ENCODE measurements at places on chromosomes 1 and 21.

- DNase-seq: peak; percentile 49
Observed at GRCh38 chr1:38018864-38019343, 6.4 kb downstream of the UTP11 start.

DNA sequence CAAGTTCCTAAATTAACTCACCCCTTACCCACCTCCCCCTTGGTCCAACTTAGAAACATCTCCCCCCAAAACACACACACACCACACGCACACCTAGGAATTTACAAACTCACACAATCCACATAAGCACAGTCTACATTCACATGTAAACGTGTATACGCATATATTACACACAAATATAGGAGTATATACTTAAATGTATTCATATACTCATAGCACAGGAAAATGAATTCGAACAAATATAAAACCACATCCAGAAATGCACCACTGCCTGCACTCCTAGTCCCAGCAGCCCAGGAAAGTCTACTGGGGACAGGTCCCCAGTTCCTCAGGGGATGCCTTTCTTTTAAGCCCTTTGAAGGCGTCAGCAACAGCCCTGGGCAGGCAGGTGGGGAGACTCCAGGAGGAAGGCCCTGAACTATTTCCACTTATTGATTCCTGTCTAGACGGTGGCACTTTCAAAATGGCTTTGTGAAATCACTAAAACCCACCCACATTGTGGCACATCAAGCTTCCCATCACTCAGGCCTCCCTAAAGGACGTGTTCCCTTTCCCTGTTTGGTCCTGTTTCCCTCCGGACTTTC is 3.1 kb upstream of the DMBX1 start:
- no peak for DNase-seq

DNA sequence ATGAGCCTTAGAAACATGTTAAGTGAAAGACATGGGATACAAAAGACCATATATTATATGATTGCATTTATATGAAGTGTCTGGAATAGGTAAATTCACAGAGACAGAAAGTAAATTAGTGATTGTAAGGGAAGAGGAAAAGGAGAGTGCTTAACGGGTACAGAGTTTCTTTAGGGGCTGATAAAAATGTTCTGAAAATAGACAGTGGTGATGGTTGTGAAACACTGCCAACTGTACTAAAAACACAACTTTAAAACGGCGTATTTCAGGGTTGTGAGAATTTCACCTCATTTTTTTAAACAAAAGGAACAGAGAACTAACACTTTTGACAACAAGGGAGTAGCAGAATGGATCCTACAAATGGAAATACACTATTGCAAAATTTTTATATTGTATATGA is 13.4 kb downstream of the COP1 start:
- DNase-seq: no peak

GRCh38 chr1:6220236-6220635 is 14.3 kb downstream of the RNF207 start:
- no peak for DNase-seq

DNA sequence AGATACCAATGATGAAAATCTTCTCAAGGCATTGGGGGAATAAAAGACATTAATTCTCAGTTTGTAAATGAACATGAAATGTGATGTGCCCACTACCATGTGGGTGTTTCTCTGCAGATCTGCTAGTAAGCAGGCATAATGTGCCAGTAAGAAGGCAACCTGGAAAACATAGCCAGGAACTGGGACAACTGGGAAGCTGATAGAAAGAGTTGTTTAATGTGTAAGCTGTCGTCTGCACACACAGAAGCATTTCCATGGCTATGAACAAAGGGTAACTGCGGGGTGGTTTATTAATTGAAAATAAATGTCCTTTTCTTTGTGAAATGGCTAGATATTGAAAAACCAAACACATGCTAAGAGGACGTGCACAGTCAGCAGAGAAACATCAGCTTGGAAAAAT is 52.0 kb downstream of the ZC3H11B start:
- no peak for DNase-seq

DNA sequence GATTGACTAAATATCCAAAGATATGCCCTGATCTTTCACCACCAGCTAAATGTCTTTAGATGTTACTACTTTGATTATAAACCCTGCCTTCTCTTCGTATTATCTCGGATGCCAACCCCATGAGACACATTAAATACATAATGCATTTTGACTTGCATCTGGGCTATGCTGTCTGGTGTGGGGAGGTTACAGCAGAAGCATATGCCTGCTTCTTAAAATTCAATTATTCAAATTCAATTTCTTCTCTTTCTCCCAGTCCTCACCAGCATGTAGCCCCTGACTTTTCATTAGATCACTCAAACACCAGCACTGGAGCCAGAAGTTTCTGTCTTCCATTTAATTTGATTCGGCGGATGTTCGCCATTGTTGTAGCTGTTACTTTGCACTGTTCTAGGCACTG is 360.7 kb upstream of the CAMK1G start:
- DNase-seq: no peak

DNA sequence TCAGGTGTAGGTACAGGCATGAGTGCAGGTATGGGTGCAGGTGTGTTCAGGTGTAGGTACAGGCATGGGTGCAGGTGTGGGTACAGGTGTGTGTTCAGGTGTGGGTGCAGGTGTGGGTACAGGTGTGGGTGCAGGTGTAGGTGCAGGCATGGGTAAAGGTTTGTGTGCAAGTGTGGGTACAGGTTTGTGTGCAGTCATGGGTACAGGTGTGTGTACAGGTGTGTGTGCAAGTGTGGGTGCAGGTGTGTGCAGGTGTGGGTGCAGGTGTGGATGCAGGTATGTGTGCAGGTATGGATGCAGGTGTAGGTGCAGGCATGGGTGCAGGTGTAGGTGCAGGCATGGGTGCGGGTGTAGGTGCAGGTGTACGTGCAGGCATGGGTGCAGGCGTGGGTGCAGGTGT is 79.4 kb upstream of the ACTL8 start:
- DNase-seq: no peak

DNA sequence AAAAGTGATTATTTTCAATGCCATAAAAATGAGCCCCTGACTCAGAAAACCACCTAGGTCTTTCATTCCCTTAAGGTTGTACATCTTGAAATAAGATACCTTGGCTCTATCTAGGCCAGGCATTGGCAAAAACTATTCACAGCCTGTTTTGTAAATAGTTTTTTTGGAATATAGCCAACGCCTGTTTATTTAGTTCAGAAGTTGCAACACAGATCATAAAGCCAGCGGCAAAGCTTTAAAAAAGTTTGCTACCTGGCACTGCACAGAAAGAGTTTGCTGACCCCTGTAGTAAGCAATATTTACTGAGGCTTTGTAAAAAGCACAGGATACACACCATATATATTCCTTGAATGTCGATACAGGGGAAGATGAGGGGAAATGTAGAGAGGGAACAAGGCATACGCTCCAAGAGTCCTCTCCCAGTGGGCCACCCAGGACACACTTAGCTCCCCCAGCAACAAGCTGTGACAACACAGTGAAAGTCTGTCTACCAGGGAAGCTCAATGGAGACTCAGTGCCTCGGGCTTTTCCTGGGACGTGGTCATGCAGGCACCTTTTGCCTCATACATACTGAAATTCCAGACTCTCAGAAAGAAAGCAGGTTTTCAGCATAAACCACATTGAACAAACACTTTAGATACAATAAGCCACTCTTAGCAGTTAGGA is 20.5 kb downstream of the TARBP1 start:
- DNase-seq: no peak

DNA sequence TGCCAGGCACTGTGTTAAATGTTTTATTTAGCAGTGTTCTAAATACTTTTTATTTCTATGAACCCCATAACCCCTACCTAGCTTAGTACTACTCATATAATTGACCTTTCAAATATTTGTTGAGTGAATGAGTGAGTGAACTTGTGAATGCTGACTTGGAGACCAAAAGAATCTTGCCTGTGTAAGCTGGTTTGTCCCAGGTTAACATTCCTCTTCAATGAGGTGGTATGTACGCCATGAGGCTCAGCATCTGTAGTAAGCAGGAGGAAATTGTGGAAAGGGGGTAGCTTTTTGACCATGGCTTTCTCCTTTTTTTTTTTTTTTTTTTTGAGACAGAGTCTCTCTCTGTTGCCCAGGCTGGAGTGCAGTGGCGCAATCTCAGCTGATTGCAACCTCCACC is 14.6 kb downstream of the MED18 start:
- no peak for DNase-seq

- DNase-seq: no peak
Observed at GRCh38 chr1:211601159-211601558, 22.2 kb upstream of the SLC30A1 start.

- DNase-seq: no peak
Observed at GRCh38 chr1:203138066-203138465, 10.5 kb downstream of the ADORA1 start.

- DNase-seq: no peak
Observed at GRCh38 chr21:29209696-29210095, 79.3 kb downstream of the MAP3K7CL start.

DNA sequence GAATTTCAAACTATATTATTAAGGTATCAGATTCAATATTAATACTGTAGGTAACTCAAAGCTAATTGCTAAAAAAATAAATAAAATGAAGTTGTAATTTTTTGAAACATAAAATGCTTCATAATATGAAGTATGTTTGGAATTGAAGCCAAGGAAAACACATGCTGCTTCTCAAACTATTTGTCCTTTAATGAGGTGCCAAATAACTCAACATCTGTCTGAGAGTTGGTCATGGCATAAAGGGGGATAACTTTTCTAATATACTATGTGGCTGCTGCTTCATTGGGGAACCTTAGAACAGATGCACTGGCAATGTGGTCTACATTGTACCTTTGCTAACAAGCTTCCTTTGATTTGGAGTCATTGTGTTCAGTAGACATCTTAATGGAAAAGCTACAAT is 96.7 kb downstream of the PDE4B start:
- no peak for DNase-seq

DNA sequence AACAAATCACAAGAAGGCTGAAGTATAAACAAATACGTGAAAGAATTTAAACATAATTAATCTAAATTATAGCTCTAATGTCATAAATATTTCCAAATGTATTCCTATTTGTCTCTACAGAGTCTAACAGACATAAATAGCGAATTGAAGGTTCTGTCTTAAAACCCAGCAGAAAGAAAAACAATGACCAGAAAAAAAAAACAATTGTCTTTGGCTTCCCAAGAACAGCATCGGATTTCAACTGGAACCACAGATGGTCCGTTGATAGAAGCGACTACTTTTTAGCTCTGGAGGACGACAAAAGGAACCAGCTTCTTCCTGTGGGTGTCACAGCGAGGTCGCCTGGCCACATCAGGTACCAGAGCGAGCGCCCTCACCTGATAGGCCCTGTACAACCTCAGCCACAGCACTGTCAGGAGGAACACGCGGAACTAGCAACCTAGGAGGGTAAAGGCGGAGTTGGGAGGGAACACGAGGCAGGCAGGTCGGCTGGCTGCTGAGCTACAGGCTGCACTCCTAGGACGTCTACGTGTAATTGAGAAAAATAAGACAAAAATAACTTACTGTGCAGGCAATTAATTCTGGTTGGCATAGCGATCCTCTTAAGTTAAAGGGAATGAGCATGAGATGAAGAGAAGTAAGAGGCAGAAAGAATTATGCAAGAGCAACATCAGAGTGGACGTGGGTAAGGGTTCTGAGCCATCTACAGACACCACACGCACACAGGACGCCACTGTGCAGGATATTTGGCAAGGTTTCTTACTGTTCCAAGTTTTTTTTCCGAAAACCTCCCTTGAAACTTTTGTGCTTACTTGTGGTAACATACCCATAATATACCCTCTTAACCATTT is 16.7 kb upstream of the PRDM15 start:
- peak; percentile 72 for DNase-seq

DNA sequence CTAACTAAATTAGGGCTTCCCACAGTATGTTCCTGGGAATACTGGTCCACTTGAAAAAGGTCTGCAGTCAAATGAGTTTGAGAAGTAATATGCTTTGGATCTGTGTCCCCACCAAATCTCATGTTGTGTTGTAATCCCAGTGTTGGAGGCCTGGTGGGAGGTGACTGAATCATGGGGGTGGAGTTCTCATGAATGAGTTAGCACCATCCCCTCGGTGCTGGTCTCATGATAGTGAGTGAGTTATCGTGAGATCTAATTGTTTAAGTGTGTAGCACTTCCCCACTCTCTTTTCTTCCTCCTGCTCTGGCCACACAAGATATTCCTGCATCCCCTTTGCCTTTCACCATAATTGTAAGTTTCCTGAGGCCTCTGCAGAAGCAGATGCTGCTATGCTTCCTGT is 16.9 kb upstream of the DMRTB1 start:
- DNase-seq: no peak

GRCh38 chr1:221815660-221816059 is 73.8 kb upstream of the DUSP10 start:
- DNase-seq: no peak

GRCh38 chr1:55725378-55725777 is 510.2 kb upstream of the USP24 start:
- no peak for DNase-seq

GRCh38 chr1:115052454-115053083 is 22.9 kb downstream of the TSHB start:
- DNase-seq: peak; percentile 38

- no peak for DNase-seq
Observed at GRCh38 chr1:30130099-30130498, 593.3 kb downstream of the MATN1 start.

GRCh38 chr1:214515544-214516433 is 35.6 kb downstream of the PTPN14 start:
- DNase-seq: no peak

- DNase-seq: no peak
Observed at GRCh38 chr1:100219457-100219856, 30.2 kb downstream of the DBT start.

DNA sequence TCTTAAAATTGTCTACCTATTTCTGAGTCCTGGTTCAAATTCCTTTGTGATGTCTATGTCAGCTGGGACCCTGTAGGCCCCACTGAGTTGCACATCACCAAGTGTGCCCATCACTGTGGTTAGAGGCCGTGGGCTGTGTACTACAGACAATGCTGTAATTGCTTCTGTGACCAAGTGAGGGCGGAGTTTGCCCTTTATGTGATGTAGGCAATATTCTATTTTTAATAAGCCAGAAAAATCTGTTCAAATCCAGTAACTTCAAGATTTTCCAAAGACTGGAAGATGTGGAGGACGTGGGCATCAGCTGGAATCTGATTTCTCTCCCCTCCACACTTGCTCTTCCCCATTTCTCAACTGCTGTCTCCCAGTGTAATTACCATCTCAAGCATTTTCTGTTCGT is 215.4 kb downstream of the PBX1 start:
- DNase-seq: no peak

- DNase-seq: no peak
Observed at GRCh38 chr21:41598561-41599431, 90.8 kb upstream of the TMPRSS2 start.

GRCh38 chr1:224180783-224181452 is 2.1 kb upstream of the DEGS1 start:
- DNase-seq: no peak

Data from naive thymus-derived CD4-positive, alpha-beta T cell (primary cell).